ENCODE measurements at places on chromosomes 12 and 14.

GRCh38 chr14:102930753-102931579 lies 8.5 kb downstream of the AMN start:
- no peak for DNase-seq

GRCh38 chr12:89669197-89669596 lies 39.4 kb downstream of the ATP2B1 start:
- no peak for DNase-seq

DNA sequence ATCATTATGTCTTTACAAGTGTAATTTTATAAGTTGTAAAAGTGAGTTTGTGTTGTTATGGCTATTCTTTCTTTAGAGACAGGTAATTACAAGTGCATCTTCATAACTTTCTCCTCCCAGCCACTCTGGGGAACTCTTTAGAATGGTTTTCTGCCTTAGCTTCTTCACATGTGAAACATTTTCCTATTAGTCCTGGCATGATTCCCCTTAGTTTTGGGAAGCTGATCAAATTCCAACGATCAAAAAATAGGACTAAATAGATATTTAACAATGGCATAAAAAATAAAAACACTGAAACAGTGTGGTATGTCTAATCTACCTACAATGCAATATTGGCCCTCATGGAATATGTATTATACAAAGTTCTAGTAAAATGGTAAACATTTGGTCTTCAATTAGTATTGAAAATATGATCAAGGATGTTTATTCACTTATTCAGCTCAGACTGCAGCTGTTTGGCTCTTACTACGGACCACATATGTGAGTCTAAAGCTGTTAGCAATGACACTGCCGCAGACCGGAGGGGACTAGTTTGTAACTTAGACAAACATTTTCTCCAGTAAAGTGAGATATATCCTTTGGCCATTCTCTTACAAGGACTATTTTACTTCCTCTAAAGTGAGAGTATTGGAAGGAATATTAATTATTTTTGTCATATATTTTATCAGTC lies 890.8 kb upstream of the USP15 start:
- no peak for DNase-seq

GRCh38 chr14:77906446-77906845 lies 106.5 kb downstream of the ADCK1 start:
- no peak for DNase-seq

DNA sequence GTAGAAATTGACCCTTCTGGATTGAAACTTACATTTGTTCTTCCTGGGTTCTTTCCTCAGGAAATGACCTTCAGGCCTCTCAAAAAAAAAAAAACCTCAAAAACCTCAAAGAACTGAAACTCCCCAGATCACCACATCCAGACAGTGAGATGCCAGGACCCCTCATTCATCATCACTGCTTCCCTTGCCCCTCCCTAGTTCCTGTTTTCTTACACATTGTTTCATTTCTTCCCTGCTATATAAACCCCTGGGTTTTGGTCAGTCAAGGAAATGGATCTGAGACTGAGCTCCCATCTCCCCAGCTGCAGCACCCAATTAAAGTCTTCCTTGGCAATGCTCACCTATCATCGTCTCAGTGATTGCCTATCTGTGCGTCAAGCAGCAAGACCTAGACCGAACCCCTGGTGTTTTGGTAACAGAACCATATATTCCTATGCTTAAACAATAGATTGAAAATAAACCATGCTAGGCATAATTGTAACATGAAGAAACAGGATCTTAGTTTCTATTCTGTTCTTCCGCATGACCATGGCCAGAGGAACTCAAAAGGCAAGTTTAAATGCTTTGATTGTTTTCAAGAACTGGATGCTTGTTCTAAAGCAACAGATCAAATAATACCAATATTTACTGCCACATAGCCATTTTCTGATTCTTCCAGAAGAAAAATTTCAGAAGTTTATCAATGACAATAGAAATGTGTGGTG lies 108.0 kb upstream of the MAX start:
- DNase-seq: peak; percentile 39

GRCh38 chr12:31618228-31619025 lies 27.5 kb upstream of the DENND5B start:
- DNase-seq: no peak

GRCh38 chr12:95099270-95099790 lies 25.9 kb upstream of the NR2C1 start:
- DNase-seq: no peak

DNA sequence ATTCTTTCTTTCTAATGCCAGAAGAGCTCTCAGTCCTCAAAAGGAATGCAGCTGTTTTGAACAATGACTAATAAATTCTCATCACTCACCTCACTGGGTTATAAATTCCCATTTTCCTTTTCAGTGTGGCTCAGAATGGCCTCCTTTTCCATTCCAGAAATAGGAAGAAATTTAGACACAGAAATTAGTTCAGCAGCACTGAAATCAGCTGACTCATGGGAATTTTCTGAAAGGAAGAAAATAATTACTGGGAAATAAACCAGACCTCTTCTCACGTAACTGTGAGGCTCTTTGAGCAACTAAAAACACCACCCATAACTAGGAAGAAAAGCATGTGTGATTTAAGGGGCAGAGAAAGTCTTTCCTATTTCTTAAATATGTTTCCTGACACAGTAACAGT lies 23.8 kb downstream of the CD163 start:
- DNase-seq: no peak

GRCh38 chr12:2163177-2163941 lies 110.6 kb downstream of the CACNA1C start:
- no peak for DNase-seq

- no peak for DNase-seq
These were observed 63.4 kb upstream of the NCOR2 start for GRCh38 chr12:124630791-124631313.

DNA sequence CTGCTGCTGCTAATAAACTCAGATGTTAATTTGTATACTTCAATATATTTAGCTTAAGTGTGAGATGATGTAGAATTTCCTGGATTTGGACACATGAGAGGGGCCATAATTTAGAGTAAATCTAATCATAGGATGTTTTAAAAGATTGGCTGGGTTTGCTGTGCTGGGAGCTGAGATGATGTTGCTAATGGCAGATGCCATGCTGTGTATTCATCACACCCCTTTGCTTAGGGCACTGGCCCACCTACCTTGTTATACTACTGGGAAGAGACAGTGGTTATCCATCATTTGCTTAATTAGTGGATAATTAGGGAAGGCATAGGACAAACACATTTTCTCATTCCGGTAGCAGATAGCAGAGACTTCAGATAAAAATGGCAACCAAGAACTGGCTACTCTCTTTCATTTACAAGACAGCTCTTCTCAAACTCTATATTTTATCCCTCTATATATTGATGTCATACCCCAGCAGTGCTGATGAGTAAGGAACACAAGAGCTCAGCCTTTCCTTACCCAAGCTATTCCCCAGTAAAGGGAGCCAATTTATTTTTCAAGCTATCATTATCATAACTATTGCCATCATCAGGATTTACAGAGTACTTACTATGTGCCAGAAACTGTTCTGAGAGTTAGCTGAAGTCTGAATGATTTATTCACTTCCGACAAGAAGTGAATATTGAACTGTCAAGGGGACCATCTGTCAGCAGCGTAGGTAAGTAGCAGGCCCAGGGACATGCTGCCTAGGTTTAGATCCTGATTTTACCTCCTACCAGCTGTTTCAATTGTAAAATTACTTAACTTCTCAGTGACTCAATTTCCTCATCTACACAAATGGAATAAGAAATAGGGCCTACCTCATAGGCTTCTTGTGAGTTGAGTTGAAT lies 204.6 kb upstream of the FLRT2 start:
- no peak for DNase-seq

DNA sequence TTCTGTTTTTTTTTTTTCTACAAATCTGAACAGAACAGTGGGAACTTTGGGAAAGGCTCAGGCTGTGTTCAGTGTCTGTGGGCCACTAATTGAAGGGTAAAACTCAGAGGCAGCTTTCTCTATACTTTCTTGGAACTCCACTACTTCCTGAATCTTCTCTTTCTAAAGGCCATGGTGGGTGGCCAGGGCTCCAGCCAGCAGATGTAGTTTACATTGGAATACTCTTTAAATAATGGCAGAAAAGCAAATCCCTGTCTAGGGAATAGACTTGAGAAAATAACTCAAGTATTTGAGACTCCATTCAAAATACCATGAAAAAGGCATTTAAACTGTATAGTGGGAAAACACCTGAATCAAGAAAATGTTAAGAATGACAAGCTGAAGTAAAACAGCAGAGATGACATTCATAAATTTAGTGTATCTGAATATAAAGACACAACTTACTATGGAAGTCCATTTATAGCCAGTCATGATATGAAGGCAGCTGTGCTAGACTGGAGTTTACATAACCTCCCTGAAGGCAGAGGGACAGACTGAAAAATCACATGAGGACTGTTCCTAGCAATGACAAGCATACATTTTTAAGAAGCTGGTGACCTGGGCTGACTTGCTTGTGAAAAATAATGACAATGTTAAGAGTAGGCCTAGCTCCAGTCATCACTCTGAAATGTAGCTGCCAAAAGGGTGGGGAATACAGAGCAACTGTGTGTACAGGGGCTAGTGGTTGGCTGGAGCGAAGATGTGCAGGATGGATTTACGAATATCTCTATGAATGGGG lies 168.6 kb downstream of the STXBP6 start:
- no peak for DNase-seq

- no peak for DNase-seq
These were observed 198.5 kb downstream of the KCNC2 start for GRCh38 chr12:75011120-75011519.

DNA sequence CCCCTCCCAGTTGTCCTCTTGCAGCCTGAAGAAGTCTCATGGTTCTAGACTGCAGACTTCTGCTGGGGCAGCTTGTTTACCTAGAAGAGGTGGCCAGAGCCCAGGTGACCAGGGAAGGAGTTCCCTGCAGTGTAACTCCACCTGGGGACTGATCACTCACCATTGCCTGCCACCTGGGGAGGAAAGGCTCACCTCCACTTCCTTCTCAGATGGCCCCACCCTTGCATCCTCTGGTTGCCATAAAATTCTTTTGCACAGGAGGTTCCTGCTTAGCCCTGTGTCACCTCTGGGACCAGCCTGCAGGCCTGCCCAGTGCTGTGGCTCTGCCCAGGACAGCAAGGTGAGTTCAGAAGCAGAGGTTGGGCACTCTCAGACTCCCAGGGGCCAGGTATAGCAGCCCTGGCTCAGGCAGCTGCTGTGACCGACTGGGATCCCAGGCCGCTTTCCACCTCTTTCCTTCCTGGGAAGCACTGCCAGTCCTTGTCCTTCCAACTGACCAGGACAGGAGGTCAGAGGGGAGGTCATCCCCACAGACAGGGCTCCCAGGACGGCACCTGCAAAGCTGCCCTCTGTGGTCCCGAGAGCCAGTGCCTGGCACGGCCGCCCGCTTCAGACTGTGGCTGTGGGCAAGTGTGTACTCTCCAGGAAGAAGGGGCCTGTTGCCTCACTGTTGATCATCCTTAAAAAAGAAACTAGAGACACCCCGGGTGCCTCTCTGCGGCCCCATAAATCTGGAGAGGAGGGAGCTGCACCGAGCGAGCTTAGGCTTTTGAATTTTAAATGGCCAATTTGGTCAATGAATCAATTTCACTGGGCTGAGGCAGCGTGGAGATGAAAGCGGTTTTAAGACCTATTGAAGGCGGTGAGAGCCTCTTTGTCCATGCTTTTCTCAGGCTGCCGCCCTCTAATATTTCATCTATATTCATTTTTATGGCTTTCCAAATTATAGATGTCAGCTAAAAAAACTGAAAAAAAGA lies 79.5 kb upstream of the C14orf180 start:
- DNase-seq: peak; percentile 12

DNA sequence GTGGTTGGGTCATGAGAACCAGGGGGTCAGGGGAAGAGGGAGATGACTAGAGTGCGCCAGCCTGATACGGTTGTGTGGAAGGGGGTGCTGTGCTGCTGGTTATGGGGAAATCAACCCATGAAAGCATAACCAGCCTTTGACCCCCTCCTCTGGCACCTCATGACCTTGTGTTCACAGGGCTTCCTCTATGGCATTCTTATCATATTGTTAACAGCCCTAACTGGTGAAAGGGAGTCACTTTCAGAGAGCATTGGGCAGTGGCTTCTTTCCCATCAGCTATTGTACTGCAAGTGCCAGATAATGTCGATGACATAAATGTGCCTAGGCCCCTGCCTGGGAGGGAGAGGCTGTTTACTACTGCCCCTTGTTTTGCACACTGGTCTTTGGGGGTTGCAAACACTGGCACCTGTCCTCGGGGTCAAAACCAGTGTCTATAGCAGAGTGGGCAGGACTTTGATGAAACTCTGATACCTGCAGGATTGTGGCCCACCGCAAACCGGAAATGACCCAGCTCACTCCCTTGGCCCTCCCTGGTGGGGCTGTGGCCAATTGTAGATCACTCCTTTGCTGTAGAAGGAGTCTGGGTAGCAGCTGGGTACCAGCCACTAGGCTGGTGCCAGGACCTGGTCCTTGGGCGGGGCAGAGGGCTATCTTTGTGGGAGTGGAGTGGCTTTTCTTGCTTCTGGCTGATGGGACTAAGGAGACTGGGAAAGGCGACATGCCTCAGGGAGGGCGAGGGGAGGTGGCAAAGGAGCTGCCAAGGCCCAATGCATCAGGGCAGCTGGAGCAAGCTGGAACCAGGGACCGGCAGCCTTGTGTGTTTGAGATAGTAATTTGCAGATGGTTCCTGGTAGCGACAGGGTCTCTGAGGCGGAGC lies 634 bp upstream of the TMEM63C start:
- no peak for DNase-seq

GRCh38 chr14:64296561-64296960 lies 2.4 kb upstream of the ESR2 start:
- DNase-seq: no peak

GRCh38 chr12:65266408-65266807 lies 12.1 kb upstream of the MSRB3 start:
- no peak for DNase-seq

DNA sequence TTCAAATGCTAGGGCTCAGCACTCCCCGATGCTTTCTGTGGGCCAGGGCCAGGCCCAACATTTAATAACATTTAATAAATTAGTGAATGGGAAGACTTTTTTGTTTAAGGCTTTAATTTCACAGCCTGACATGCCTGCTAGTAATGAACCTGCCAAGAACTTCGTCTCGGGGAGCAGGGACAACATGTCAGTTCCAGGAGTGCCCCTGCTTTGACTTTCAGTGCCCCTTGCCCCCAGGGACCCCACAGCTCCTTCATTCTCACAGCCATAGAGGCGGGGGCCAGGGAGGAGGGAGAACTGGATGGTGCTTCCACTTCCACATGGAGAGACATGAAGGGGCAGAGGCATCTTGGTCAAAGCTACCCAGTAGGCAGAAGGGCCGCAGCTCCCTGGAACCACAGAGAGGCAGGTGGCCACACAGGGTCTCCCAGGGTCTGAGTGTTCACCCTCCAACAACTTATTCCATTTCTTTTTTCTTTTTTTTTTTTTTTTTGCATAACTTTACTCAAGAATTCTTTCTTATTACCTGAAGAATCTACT lies 66.0 kb upstream of the DDX11 start:
- no peak for DNase-seq
